ENCODE measurements at places on chromosomes 2 and 18.

DNA sequence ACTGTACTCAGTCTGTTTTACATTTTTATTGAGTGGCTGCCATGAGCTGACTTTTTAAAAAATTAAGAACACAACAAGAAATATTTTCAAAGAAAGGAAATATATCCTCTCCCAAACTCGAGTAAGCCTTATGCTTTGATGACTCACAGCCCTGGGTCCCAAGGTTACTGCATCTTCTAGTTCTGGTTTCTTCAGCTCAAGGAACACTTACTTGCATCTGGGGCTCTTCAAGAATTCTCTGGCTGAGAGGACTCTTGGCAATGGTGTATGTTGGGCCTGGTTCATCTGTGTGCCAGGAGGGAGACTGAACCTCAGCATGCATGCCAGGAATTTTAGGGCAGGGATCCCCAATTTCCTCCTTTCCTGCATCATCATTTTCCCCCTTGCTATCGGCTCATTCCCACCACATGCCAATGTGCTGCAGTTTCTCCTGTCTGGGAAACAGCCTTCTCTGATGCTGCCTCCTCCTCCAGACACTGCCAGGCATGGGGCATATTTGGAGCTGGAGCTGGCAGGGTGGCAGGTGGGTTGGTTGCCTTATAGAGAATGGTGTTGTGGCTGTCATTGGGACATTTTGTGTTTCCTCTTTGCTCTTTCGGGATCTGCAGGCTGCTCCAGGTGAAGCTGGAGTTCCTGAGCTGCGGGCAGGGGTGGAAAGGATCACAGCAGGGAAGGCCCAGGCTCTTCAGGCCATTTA is 192.2 kb upstream of the HS6ST1 start:
- DNase-seq, result no peak

DNA sequence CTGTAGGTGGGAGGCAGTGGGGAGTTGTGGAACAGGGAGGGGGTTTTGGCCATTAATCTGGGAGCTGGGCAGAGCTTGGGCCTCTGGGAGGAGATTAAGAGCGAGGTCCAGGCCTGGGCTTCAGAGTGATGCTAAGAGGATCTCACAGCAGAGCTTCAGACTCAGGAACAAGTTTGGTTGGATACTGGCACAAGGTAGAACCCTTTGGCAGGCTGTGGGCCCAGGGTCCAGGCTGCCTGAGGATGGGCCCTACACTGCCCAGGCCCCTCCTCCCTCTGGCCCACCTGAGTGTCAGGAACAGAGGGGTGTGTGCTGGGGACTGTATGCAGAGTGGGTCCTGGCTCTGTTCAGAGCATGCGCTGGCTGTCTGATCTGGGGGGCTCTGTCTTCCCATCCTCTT is 334.9 kb downstream of the CYP26B1 start:
- DNase-seq, result no peak

DNA sequence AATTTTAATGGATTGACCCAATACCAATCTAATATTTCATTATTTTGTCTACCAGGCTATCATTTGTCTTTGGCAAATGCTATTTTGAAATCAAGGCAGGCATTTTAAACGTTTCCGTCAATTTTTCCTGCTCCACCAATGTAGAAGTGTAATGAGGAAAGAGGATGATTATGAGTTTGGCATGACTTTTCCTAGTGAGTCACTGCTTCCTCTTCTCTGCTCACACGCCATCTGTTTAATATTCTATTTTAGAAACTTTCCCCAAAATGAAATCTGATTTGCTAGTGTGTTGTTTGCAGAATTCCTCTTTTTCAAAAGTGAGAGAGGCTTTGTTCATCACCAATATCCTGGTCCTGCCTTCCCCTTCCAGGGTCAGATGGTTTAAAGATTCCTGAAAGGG is 42.5 kb upstream of the PID1 start:
- no peak for DNase-seq

DNA sequence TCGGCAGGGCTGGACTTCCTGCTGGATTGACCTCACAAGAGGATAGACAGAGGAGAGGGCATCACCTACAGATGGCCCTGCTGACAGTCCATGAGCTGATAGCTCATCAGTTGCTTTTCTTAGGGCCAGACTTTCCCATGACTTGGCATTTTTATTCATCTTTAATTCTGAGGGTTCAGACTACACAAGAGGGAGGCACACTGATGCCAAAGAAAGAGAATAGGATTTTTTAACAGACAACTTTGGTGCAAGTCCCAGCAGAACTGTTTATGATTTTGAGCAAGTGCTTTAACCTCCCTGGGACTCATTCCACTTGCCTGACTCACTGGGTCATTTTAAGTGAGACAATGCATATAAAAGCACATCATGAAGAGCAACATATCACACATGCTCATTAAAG is 299.2 kb downstream of the INSIG2 start:
- DNase-seq, result no peak

DNA sequence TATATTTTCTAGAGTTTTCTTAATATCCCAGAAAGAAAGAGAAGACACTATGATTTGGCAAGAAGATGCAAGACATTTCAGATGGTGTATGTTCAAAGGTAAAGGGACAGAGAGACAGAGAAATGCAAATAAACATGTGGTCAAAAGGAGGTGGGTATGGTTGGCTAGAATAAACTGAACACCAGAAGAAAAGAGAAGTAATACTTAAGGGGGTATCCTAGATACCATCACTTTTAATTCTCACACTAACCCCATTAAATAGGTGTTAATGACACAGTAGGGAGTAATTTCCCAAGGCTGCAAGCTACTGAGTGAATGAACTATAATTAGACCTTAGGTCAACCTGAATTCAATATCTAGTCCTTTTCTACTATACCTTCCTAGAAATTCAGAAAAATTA is 111.2 kb upstream of the CD226 start:
- DNase-seq, result no peak

GRCh38 chr2:26892133-26892532 is 44.2 kb downstream of the DPYSL5 start:
- DNase-seq, result no peak

- no peak for DNase-seq
These were observed 40.0 kb downstream of the COA5 start for GRCh38 chr2:98568161-98568956.

GRCh38 chr2:637406-637776 is 39.8 kb downstream of the TMEM18 start:
- no peak for DNase-seq

- DNase-seq, result no peak
These were observed 861 bp downstream of the LTBP1 start for GRCh38 chr2:32947484-32948143.
